ENCODE measurements at places on chromosomes 11 and 22. TPM values are rescaled to one million over a fixed set of nuclear protein-coding genes. Genes with fewer than 3 reads are reported as not detected.

The OR52H1 gene
- total RNA-seq, result not detected

GRCh38 chr11:33329705-33330329 is 72.6 kb downstream of the HIPK3 start:
- DNase-seq, result peak; percentile 9

DNA sequence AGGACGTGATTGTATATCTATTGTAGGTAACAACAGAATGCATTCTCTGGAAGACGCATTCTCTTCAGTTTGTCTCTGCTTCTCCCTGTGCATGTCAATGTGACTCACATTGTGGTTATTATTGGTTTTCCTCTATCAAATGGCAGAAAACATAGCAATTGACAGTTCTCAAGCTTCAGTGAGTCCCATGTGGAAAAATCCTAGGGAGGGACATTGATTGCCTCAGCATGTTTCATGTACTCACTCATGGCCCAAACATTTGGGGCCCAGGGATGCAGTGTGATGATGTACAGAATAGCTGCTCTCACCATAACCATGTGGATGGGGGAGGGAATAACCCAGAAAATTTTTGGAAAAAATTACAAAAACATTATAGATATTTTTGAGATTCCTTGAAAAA is 9.3 kb upstream of the ARL14EP start:
- no peak for DNase-seq

GRCh38 chr22:44621401-44622146 is 80.4 kb upstream of the PRR5 start:
- DNase-seq, result no peak

The SMIM35 gene
- total RNA-seq, result not detected

GRCh38 chr11:87252869-87253268 is 215.1 kb downstream of the TMEM135 start:
- no peak for DNase-seq

DNA sequence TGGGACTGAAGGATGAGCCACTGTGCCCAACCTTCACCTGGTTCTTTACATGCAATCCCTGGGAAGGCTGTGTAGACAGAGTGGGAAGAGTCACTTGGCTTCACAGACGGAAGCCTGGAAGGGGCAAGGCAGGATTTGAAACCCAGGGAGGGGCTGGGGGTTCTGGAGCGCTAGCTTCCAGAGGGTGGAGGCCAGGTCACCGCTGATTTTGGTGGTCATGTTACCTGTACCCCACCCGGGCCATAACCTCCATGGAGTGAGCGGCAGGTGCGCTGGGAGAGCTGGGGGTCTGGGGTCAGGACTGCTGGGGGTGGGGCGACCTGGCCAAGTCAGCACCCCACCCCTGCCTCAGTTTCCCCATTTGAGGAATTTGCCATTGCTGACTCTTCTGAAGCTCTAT is 38.3 kb downstream of the PDGFB start:
- no peak for DNase-seq

GRCh38 chr11:11071486-11071885 is 213.6 kb upstream of the ZBED5 start:
- DNase-seq, result no peak

- no peak for DNase-seq
Observed at GRCh38 chr11:70156291-70157037, 46.6 kb upstream of the FADD start.

DNA sequence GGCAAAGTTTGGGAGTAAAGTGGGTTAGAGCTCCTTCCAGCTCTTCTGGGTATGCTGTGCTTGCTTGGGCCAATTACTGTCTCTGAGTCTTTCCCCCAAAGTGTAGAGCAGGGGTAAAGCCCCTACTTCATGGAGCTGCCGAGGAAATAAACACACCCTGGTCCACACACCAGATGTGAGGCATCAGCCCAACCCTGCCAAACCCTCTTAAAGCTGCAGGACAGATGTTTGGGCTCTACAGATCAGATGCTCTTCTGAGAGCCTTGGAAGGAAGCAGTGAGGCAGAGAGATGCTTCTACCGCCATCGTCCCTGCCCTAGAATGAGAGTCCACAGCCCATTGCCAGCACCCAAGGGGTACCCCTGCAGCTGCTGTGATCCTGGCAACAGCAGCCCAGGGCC is 64.7 kb downstream of the ELFN2 start:
- DNase-seq, result no peak

- peak; percentile 16 for DNase-seq
Observed at GRCh38 chr22:47090591-47091245, 328.3 kb downstream of the TBC1D22A start.

DNA sequence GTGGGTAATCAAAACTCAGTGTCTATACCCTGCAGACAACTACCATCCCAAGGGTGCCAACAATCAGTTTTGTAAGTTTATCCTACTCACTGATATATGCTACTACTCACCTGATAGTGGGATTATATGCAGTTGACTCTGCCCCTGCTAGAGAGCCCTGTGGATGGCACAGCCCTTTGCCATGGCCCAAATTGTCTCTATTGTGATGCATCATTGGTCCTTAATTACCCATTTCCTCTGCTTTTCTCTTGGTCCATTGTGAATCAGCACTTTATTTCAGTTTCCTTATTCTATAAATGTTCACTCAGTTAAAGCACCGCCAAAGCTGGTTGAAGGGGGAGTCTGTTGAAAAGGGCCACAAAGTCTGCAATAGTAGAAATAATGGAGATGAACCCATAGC is 42.3 kb downstream of the PLAAT5 start:
- DNase-seq, result no peak

DNA sequence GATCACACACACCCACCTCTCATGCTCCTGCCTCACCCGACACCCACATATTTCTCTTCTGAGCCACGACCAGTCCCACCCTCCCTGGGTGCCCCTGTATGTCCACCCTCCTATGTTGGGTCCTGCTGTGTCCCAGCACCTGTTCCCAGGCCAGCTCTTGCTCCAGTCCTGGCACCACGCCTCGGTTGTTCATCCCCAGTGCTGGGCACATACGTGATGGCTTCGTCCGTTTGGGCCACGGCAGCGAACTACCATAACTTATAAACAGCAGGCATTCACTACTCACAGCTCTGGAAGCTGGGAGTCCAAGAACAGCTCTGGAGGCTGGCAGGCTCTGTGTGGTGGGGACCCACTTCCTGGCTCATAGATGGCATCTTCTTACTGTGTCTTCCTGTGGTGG is 116.9 kb downstream of the BRD1 start:
- no peak for DNase-seq

DNA sequence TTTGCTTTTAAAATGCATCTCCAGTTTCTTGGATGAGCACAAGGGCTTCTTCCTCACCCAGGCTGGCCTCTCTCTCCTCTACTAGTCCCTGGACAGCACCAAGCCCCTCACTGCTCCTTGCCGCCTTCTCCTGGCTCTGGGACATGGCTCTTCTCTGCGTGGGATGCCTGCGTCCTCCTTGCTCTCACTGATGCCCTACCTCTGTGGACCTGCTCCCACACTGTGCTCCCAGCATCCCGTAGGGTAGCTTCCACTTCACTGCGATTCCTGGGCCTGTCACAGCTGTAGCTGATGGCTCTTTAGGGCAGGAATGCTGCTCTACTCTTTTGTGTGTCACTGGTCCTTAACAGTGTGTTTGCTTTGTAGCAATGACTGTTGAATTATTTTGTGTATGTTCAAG is 136.3 kb downstream of the SNX19 start:
- DNase-seq, result no peak

The HBG1 gene
- total RNA-seq, result not detected

DNA sequence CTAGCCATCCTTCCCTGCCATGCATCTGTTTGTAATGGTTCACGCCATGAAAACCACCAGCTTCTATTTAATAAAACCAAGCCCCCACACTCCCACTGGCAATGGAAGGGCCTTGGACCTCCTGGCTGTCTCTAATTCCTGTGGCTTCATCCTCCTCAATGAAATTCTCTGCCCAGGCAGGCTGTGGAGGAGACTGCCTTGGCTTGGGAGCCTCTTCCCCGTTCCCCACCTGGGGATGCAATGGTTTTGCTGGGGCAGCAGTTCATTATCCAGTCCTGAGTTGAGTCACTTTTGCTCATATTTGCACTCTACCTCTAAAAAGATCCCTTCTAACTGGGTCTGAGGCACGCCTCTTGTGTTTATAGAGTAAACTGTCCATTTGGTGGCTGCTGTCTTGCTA is 515.8 kb downstream of the NTM start:
- no peak for DNase-seq

DNA sequence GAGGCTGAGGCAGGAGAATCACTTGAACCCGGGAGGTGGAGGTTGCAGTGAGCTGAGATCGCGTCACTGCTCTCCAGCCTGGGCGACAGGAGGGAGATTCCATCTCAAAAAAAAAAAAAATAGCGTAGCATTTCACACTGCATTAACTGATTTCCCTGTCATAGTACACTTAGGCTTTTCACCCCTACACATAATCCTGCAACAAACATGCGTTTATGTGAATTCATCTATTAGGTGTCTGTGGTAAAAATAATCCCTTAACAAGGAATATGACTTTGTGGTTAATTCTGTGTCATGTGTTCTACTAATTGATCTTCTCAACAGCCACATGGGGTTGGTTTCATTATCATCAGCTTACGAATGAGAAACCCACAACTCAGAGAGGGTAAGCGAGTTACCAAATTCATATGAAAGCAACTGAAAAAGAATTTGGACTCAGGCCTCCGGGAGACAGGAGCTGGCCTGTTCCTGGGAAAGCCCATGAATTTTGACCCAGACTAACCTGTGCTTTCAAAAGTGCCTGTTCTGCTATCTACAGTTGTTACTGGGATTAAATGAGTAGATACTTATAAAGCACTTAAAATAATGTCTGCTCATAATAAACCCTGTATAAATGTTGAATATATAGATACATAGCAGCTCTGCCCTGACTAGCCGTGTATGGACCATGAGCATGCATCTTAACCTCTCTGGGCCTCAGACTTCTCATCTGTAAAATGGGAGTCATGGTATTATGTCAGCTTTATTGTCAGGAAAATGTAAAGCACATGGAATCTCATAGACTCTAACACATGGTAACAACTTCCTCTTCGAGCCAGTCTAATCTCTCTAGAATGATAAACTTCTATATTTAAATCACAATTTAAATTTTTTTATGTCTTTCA is 36.6 kb downstream of the KCNJ1 start:
- no peak for DNase-seq

DNA sequence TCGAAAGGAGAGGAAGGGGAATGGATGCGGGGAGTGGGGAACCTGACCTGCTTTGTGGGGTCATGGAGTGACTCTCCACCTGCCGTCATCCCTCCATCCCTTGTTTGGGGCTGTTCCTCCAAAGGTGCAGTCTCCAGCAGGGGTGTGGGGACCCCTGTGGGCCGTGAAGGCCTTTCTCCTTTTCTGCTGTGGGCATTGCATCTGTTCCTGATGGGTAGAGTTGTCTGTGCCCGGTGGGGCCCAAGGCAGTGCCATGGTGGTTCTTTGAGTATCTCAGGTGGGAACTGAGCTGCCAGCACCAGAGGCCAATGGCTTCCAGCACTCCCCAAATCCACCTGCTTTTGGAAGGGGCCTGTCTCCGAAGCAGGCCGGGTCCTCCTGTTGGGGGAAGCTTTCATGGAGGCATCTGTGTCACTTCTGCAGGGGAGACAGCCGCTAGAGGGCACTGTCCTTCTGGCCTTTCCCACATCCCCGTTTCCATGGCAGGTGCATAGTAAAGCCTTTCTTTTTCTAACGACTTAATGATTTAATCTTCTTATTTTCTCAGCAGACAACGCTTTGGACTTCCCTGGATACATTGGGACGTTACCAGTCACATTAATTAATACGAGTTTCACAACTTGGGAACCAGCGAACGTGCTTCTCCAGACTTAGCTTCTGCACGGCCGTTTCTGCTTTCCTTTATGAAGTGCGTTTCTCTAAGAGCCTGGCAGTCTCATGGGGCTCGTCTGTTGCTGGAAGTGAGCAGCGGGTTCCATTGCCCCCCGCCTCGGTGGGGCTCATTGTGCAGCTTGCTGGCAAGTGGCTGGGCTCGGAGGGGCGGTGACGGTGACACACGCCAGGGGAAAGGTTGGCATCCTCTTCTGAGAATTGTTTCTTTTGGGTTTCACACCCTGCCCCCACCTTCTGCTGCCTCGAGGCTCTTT is 57.1 kb downstream of the PARVB start:
- DNase-seq, result peak; percentile 55

DNA sequence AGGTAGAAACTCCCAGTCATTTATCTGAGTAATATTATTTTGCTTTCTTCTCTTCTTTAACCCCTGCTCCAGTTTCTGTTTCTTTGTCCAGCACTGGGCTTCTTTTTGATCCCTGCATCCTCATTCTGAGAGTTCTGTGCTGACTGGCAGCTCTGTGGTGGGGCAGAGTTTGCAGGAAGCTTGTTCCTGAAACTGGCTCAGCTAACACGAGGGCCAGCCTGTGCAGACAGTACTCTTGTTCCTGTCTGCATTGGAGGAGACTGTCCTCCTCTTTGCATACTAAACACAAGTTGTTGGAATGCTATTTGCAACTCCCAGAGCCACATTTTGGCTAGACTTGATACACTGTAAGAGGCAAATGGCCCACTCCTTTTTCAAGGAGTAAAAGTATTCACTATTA is 93.1 kb upstream of the HORMAD2 start:
- DNase-seq, result no peak

The RAB39A gene
- 0.26 TPM for total RNA-seq

The MOV10L1 gene
- total RNA-seq, result 0.23 TPM

The UBQLNL gene
- total RNA-seq, result not detected

DNA sequence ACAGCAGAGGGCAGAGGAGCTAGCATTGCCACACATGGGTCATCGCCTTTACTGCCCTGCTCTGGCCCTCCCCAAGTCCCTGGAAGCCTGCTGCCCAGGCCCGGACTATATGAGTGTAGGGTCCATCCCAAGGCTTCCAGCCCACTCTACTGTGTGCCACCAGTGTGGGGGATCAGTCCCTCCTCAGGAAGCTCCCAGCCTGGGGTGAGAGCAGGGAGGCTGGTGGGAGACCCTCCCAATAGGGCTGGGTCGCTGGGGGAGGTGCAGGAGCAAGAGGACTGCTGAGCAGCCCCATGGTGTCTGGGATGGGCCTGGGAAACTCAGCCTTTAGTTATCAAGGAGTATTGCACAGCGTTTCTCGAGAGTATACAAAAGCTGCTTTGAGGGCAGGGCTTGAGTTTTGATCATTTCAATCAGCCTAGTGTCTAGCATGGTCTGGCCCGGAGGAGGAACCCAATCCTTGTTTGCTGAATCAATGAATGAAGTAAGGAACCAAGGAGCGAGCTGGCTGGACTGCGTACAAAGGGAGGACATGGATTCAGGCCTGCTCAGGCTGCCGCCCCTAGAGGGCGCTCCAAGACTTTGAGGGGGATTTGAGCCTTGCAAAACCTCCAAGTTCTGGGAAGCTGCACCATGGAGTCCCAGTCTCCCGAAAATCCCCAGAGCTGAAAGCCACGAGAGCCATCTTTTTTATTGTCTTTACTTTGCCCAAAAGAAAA is 89.0 kb upstream of the PARVA start:
- DNase-seq, result peak; percentile 49

GRCh38 chr11:9207229-9207628 is 57.9 kb downstream of the DENND5A start:
- no peak for DNase-seq
